Stimulated activated CD8-positive, alpha-beta memory T cell treated with anti-CD3 and anti-CD28 coated beads, Interleukin-7, amount 100 ng/mL, for 1 hour (primary cell): ENCODE measurements at places on chromosomes 1 and 21.

DNA sequence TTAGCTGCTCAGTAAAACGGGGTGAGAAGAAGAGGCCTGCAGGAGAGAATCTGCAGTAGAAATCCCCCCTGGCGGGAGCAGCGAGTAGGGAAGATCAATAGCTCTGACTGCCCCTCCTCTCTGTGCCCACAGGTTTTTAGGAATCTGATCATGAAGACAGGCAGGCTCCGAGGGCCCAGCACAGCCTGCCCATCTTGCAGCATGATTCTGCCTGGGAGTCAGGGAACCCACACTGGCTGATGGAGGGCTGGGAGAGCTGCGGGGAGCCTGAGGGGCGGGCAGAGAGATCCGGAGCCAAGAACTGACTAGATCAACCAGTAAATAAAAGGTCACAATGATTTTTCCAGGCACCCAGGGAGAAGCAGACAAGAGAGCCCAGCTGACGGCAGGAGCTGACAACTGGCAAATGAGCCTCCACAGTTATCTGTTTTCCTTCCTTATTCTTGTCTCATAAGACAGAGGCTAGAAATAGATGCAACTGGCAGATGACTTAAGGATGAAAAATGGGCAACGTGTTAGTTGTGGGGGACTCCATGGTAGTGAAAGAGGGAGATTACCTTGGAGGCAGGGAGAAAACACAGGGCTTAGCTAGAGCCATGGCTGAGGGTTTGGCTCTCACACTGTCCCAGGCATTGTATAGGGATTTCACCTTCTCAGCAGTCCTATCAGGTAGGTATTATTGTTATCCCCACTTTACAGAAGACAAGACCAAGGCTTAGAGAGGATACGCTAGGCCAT lies 116.2 kb downstream of the PLXNA2 start:
- DNase-seq, result no peak

DNA sequence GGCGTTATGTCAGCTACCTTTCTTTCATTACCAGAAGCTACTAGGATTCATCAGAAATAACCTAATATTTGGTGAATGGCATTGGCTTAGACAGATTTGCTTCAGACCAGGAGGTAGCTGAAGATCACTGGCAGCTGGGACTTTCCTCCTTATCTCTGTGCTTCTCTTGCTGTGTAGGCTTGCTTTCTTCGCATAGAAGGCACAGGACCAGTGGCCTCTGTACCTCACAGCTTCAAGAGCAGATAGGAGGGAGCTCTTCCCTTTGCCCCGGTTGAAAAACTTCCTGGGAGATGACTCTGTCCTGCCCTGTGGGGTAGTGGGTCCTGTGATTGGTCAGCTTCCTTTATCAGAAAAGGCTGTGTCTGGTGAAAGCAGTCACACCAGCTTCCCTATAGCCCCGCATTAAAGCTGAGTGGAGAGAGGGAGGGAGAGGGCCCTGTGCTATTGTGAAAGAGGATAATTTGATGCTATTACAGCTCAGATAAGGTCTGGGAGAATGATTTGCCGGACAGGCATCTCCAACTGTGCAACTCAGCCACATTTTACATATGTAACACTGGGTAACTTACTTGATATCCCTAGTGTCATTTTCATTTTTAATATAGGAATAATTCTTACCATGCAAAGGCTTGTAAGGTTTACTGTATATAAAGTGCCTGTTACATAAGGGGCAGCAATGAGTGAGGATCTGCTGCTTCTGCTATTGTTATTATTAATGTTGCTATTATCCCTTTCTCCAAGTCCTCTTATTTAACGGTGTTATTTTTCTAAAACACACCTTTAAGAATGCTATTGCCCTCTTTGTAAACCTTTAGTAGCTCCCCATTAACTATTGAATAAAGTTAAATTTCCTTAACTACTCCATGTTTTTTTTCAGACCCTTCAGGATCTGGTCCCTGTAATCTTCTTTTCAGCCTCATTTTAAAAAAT lies 31.6 kb downstream of the OSBPL9 start:
- DNase-seq, result no peak

DNA sequence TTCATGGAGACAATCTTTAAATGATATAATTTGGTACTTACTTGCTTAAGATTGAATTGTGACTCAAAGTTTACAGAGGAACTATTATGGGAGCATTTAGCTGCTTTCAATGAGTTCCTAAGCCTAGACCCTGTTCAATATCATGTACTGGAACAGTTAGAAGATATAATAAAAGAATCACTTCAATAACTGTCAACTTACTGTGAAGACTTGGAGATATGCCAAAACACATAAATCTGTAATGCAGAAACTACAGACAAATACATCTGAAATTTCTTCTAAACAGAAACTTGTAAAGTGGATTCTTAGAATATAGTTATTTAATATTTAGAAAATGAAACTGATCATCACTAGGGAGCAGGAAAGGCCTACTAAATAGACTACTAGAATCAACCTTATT lies 259.3 kb downstream of the HLX start:
- no peak for DNase-seq

DNA sequence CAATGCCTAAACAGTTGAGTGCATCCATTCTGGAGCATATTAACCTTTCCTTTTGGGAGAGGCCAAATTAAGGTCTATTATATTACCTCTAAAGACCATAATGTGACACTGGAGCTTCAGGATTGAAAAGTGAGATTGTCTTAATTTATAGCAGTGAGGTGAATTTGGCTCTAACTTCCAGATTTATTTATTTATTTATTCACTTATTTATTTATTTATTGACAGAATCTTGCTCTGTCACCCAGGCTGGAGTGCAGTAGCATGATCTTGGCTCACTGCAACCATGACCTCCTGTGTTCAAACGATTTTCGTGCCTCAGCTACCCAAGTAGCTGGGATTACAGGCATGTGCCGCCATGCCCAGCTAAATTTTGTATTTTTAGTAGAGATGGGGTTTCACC lies 19.1 kb downstream of the ZCCHC17 start:
- DNase-seq, result no peak

- DNase-seq, result peak; percentile 65
These were observed at the start of gene CDC42SE1 for GRCh38 chr1:151059109-151060006. Gene CDC42SE1 (minus strand): TSS chr1:151059622. CDS start chr1:151055730, 3,892 bp downstream.

GRCh38 chr1:82141390-82141789 lies 340.7 kb downstream of the ADGRL2 start:
- DNase-seq, result no peak

GRCh38 chr1:117201808-117202207 lies 8.9 kb downstream of the VTCN1 start:
- DNase-seq, result no peak
